Caco-2 (cell line): ENCODE measurements at places on chromosomes 2 and 18. TPM values are rescaled to one million over a fixed set of nuclear protein-coding genes. Genes with fewer than 3 reads are reported as not detected.

DNA sequence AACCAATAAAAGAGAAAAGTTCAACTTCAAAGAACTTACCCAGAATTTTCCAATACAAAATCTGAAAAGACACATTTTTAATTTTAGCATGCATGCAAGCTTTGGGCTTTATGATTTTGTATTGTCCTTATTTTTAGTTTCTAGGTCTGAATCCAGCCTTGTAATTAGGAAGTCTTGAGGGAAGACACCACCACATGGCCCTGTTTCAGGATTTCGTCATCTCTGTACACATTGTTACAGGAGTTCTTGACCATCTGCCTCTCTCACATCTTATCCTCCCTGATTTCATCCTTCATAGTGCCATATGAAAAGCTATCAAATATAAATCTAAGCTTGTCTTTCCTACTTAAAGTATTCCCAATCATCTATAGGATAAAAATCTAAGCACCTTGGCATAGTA, 176.1 kb downstream of the TXNL1 start:
- DNase-seq: no peak

GRCh38 chr2:113134717-113135116, 7.3 kb downstream of the IL1RN start:
- no peak for DNase-seq

FAM161A gene
- total RNA-seq: 9.1 and 9.8 TPM in 2 replicates

- no peak for DNase-seq
These were observed 150.5 kb downstream of the VAPA start for GRCh38 chr18:10064267-10064666.

GRCh38 chr2:71898851-71899681, 248.6 kb downstream of the CYP26B1 start:
- no peak for DNase-seq

RPRD1A gene
- 18.9 and 21.1 TPM in 2 replicates for total RNA-seq

- no peak for DNase-seq
These were observed 30.1 kb upstream of the COL6A3 start for GRCh38 chr2:237444071-237444470.

KCNE4 gene
- total RNA-seq: not detected in 2 replicates

GRCh38 chr2:197460649-197461048, 7.3 kb downstream of the COQ10B start:
- peak; percentile 68 for DNase-seq

GRCh38 chr18:49360582-49360981, 99.9 kb downstream of the DYM start:
- DNase-seq: no peak

DNA sequence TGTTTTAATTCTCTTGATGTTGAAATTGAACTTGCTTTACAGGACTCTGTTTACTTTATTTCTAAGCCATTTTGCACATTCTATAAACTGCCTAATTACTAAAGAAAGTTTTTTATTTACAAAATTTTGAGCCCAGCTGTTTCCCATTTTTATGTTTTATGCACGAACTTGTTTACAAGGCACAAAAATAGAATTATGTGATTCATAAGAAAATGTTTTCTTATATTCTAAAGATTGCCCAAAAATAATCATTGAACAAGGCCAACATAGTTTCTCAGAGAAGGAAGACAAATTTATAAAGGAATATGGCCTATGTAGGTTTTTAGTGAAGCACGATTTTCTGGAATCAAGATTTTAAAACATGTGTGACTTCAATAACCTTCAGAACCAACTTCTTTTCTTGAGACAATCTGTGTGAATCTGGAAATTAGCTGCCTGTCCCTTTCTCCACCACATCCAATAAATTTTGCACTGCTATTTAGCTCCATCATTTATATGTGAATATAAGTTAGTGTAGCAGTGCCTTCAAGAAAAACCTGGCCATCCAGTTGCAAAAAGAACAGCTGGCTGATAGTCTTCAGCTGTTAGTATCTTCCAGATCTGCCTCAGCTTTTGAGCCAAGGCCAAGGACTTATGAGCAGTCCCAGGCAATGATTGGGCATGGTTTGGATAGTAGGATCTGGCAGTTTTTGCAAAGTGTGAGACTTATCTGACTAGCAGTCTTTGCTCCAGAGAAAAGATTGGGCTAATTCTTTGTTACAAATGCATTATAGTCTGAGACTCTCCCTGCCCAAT, 253.2 kb upstream of the COL3A1 start:
- DNase-seq: no peak

- DNase-seq: no peak
These were observed 985.5 kb upstream of the POU3F3 start for GRCh38 chr2:103868396-103868795.

DNA sequence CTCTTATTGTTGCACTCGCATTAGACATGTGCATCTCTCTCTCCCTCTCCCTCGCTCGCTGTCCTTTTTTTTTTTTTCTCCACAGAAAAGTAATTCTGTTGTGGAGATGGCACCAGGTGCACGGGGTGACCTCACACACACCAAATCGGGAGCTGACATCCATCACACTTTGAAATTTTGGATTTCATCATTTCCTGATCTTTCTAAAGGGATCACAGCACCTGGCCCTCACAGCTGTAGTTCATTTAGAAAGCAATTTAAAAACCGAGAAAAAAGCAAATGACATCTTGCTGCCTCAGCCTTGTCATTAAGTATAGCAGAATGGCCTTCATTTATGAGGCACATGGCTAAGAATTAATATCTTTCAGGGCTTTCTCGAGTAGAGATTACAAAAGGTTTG, 717.2 kb downstream of the RNF144A start:
- no peak for DNase-seq
